Activated T-cell treated with anti-CD3 and anti-CD28 coated beads for 24 hours (primary cell): ENCODE measurements at places on chromosomes 4 and X.
A peak's percentile ranks its signal among the peaks of the same experiment; 100 is the strongest.

DNA sequence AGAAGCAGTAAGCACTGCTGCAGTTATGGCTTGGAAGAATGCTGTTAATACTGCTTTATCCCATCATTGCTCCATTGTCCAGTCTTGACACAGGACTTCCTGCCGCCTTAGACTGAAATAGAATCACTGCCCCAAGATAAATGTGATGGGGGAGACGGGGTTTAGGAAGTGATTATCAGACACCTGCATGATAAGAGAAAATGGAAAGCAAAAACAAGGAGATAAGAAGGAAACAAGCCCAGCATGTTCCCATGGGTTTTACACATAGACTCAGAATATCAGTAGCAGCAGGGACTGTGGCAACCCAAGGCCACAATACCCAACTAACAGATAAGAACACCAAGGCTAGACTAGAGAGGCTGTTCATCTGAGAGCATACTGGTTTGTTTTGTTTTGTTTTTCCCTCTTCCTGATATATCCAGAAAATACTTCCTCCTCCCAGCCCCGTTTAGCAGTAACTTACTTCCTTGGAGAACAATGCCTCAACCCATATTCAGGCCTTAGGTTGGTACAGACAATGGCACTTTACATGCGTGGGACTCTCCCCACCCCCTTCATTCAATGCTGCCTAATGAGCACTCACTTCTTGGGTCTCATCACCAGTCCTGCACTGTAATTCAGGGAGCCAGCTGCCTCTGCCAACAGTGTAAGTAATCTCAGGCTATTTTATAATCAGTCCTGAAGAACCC is 232.6 kb downstream of the CBR4 start:
- DNase-seq: no peak

DNA sequence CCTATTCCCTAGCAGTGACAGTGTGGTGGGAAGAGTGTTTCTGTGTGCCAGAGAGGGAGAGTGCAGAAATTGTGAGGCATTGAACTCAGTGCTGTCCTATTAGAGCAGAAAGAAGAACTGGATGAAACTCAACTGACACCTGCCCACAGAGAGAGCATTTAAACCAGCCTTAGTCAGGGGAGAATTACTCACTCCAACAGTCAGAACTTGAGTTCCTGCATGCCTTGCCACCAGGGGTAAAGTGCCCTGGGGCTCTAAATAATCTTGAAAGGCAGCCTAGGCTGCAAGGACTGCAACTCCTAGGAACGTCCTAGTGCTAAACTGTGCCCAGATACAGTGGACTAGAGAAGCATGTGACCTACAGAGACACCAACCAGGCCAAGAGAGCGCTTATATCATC is 12.8 kb downstream of the CYSLTR1 start:
- no peak for DNase-seq

GRCh38 chr4:14293582-14293981 is 666.1 kb upstream of the BOD1L1 start:
- no peak for DNase-seq

GRCh38 chrX:30806187-30806728 is 82.8 kb downstream of the TAB3 start:
- DNase-seq: no peak

DNA sequence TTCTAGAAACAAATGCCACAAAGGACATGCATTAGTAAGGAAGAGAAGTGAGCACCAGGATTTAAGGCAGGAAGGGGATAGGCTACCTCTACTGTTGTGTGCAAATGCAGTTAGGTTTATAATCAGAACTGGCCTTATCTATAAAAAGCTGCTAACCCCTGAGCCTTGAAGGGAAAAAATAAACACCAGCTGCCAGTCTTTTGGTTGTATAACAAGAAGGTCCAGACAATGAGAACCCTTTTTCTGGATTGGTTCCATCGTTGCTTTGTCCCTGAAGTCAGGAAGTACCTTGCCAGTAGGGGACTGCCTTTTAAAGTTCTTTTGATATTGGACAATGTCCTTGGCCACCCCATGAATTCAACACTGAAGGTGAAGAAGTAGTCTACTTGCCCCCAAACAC is 126.7 kb upstream of the OTUD4 start:
- no peak for DNase-seq

- DNase-seq: no peak
Observed at GRCh38 chr4:148426643-148427042, 15.6 kb downstream of the NR3C2 start.

DNA sequence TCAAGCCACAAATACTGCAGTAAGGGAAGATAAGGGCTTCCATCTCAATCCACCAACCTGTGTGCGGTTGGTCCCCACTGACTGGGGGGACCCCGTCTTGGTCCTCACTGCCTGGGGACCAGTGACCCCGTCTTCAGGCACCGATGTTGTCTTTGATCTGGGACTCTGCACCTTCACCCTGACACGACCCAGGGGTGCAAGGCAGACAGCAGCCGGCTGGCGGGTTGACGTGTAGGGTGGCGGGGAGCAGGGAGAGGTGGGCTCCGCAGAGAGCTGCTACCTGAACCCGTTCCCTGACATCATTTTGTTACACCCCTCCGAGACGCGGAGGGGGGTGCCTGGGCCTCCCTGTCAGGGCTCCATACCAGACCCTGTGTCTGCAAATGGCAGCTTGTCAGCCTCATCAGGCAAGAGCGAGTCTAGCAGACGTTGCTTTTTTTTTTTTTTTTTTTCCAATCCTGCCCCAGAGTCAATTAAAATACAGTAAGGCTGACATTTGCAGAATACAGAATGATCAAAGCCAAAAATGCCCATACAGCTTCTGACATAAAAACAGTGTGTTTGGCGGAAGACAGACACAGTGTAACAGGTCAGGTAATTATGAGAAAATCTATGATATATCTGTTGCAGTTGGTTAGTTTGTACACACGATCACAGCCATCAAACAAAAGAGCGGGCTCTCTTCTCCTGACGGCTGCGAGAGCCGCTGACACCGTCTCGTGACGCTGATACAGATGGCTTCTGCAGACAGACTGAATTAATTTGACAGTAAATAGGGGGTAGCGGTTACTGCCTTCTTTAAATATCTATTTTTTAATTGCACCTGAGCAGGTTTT is 118.6 kb downstream of the CRLF2 start:
- no peak for DNase-seq

DNA sequence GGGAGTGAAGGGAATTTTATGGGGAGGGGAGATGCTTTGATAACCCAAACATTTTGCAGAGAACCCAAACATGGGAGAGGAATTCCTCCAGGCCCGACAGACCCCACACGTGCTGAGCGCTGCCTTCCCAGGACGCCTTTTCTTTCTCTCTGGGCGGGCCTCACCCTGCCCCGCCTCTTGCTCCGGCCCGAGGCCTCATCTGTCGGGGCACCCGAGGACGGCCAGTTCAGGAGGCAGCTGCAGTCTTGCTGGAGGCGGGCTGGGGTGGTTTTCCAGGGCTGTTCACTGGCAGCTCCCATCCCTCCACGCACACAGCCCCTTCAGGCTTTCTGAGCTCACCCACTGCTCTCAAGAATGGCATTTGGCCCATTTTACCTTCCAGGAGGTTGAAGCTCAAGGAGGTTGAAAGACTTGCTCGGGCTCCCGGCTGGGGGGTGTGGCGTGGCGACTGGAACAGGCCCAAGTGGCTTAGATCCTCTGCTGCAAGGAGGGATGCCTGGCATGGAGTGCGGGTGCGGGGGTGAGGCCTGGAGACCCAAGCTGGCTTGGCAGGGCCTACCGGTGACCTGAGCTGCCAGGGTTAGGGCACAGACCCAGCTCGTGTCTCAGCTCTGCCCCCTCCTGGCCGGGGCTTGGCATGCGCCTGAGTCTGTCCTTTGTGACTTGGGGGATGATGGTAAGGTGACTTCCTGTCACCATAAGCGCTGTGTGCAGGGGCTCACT is 99.2 kb downstream of the PSAPL1 start:
- peak; percentile 31 for DNase-seq

GRCh38 chr4:21470535-21470934 is 478.0 kb downstream of the KCNIP4 start:
- no peak for DNase-seq

DNA sequence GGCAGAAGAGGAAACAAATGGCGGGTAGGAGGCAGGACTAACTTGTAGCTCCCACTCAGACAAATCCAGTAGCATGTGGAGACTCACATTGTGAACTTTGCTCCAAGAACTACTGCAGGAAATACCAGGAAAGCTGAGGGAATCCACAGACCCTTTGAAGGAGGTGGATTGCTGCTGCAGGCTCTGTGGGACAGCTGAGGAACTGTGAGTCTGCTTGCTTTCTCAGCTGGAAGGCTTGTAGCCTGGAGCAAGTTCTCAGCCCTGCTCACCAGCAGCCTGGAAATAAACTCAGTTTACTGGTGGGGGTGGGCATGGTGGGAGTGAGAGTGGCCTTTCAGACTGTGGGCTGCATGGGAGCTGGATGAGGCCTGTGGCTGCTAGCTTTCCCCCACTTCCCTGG is 16.0 kb downstream of the RTL3 start:
- no peak for DNase-seq

DNA sequence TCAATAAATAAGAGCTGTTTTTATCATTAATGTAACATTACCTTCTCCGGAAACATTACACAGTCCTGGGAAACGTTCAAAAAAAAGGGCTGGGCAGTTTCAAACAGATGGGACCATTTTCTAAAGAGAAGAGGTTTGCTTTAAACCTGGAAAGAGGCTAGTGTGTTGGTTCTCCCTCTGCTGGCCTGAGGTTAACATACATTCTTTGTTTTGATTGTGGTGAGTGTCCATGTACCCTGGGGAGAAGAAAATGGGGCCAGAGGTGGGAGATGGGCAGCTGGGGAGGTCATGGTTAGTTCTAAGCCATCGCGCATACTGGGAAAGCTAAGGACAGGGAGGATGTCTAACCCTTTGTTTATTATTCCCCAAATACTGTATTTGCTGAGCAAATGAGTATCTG is 194.7 kb downstream of the CPEB2 start:
- DNase-seq: no peak

- no peak for DNase-seq
Observed at GRCh38 chr4:4554234-4554633, 12.4 kb upstream of the STX18 start.

- no peak for DNase-seq
Observed at GRCh38 chrX:133482056-133482952, 67.0 kb upstream of the GPC4 start.

DNA sequence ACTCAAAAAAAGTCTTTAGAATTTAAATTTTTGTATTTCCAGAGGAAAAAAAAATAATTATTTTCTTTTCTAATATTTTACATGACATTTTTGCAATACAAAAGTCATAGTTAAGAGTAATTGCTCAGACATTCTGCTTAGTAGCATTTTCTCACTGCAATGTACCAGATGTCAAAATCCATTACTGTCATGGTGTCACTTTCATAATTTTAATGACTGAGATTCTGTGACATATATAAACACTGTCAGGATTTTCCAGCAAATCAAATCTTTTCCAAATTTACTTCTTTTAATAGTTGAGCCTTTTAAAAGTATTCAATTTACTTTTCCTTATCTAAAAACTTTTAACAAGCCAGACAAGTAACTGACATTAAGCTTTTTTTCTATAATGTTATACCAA is 422.7 kb downstream of the GRIA2 start:
- DNase-seq: no peak

- DNase-seq: no peak
Observed at GRCh38 chr4:150781191-150781590, 199.2 kb downstream of the MAB21L2 start.

GRCh38 chr4:90996813-90997212 is 869.6 kb downstream of the CCSER1 start:
- DNase-seq: no peak

DNA sequence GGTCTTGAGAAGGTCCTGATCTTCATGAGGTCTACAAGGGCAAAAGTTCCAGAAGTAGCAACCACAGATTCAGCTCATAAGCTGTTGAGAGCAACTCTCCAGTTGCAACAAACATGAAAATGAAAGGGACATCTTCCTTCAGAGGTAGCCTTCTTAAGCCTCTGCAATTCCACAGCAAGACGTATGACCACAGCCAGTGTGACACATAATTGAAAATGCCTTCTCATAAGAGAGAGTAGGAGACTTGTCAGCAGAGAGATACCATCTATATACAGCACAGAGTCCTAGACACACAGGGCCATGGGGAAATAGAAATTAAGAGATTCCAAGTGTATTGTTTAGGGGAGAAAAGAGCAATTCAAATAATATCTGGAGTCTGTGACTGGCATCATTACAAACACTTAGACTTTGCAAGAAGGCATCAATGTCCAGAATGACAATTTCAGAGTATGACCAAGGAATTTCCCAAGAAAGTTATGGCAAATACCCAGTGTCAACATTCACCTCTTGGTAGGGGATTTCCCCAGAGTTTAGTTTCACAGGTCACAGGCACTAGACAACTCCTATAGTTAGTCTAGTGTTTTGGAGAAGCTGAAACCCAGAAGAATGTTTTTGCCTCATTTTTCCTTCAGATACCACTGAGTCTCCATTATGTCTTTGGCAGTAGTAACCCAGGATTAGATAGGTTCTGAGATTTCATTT is 340.3 kb downstream of the ZNF674 start:
- no peak for DNase-seq

GRCh38 chr4:173391701-173392100 is 7.2 kb downstream of the SCRG1 start:
- no peak for DNase-seq

- DNase-seq: no peak
Observed at GRCh38 chr4:162683659-162684370, 482.9 kb downstream of the NAF1 start.

DNA sequence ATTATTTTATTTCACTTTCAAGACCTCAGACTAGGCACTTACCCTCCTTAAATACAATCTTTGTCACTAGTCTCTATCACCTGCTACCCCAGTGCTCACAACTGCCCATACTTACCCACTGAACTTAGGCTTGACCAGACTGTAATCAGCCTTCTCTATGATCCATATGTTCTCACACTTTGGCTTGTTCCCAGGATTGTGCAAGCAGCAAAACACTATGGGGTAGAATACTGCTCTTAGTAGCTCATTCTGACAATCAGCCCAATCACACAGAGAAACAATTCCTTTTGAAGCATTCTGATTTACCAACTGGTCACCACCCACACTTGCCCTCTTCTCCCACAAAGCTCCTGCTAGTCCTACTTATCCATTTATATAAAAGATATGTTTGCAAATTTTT is 878.3 kb downstream of the FSTL5 start:
- DNase-seq: no peak

GRCh38 chrX:68908071-68908470 is 79.2 kb downstream of the EFNB1 start:
- DNase-seq: no peak
